ENCODE measurements at places on chromosomes 5 and 9. TPM values are rescaled to one million over a fixed set of nuclear protein-coding genes. Genes with fewer than 3 reads are reported as not detected.

Gene SPATA31D4
- not detected for total RNA-seq

Gene SLC4A9
- not detected for total RNA-seq

Gene MARCHF11
- total RNA-seq = 5.1 TPM

Gene GNAQ
- total RNA-seq = 32.8 TPM

Gene SYNPO
- 2.7 TPM for total RNA-seq

Gene SLC6A19
- 0.49 TPM for total RNA-seq

Gene LMX1B
- 0.14 TPM for total RNA-seq

Gene TOR4A
- 51.4 TPM for total RNA-seq
